Endothelial cell of umbilical vein (primary cell): ENCODE measurements at places on chromosomes 6 and 20. TPM values are rescaled to one million over a fixed set of nuclear protein-coding genes. Genes with fewer than 3 reads are reported as not detected.

DNA sequence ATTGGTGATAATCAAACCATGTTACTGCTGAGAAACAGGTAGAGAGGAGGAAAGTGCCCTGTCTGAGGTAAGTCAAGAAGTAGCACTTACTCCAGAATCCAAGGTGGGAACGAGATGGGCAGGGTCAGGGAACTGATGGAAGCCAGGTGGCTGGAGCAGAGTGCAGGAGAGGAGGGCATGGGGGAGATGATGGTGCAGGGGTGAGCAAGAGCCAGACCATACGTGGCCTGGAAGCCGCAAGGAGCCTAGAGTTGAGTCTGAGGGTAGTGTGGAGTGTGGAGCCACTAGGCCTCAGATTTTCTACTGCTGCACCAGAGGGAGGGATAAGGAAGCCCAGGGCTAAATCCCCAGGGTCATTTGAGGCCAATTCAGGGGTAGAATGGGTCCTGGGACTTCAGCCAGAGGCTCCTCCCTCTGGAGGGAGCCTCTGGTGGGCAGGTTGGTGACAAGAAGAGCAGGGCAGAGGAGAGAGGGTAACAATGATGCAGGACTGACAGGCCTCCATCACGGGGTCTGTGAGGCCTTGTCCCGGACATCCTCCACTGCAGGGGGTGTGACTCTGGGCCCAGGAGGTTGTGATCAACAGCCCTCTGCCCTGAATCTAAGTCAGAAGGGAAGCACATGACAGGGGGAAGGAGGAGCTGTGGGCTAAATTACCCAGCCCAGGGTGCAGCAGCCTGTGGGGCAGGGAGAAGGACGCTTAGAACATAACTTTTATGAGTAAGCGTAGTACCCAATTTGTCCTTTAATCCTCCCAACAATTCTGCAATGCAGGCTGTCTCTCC is 28.7 kb downstream of the COX4I2 start:
- no peak overlapping the region for H3K4me3 ChIP-seq
- no peak for DNase-seq
- no peaks in the 10 kb centered on the region for H3K27me3 ChIP-seq
- H3K27ac ChIP-seq: no peak overlapping the region

DNA sequence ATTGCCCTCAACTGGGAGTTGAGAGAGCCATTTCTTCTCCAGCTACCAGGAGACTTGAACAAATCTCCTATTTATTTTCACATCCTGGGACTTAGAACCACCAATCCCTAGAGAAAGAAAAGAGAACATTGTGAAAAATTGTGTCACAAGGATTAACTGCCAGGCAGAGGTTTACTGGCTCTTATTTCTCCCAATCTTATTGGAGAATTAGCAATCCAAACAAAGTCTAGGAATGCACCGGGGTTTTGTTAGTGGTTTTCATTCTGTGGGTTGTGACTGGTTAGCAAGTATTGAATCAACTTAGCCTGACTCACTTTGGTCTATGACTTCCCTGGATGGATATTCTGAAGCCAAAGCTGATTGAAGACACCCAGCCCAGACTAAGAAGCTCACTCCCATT is 21.2 kb upstream of the ENPP5 start:
- no peak for DNase-seq
- H3K27me3 ChIP-seq: peaks cover 2% of the 10 kb centered on the region
- H3K36me3 ChIP-seq: no peaks in the 10 kb centered on the region

GRCh38 chr20:235891-236290 is 8.8 kb downstream of the DEFB129 start:
- H3K4me3 ChIP-seq: no peak overlapping the region
- no peaks in the 10 kb centered on the region for H3K36me3 ChIP-seq
- DNase-seq: peak; percentile 16

DNA sequence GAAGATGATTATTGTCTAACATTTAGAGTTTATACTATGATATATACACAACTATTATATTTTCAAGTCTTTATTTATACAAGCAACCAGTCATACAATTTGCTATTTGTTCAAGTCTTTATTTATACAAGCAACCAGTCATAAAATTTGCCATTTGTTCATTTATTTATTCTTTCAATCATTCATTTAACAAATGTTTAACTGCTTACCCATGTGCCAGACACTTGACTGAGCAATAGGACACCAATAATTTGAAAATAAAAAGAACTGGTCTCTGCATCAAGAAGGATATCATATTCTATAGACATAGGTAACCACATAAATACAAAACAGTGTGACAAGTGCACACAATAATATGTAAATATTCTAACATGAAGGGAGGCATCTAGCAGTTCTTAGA is 20.3 kb downstream of the GRIK2 start:
- H3K4me3 ChIP-seq: no peak overlapping the region
- no peaks in the 10 kb centered on the region for H3K4me1 ChIP-seq
- no peak for DNase-seq
- no peaks in the 10 kb centered on the region for H3K36me3 ChIP-seq
- no peaks in the 10 kb centered on the region for H3K27me3 ChIP-seq

Gene HSPA12B
- polyA plus RNA-seq: 3.6 and 3.7 TPM in 2 replicates

Gene CBLN4
- not detected in 2 replicates for polyA plus RNA-seq

DNA sequence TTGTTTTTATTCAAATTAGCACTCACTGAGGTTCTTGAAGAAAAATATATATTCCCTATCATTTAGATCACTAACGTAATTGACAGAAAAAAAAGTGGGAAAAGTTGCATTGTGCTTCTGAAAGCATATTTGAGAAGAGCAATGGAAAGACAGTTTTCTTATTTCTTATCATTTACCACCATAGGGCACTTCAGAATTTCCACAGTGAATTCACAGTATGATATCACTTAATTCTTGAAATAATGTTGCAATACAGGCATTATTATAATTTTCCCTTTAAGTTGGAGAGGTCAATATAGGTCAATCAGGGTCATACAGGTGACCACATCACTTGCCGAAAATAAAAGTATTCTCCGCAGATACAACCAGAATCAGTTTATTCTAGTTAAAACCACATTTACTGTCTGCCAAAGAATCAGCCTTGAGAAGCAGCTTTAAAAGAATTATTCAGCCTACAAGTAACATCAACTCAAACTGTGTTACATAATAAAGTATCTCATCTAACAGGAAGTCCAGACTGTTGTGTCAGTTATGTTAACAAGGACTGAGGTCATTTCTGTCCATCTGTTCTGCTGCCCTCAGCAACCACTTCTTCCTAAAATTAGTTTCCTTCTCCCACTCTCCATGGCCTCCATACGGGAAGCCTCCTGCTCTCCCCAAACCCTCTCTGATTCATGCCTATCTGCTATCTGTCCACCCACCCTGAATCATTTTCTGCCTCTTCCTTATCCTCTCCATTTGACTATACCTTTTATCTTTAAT is 121.2 kb downstream of the SIM1 start:
- H3K27ac ChIP-seq: peak overlapping the region; percentile 39
- H3K4me1 ChIP-seq: peaks cover 38% of the 10 kb centered on the region
- no peaks in the 10 kb centered on the region for H3K36me3 ChIP-seq
- DNase-seq: peak; percentile 38
- H3K27me3 ChIP-seq: no peaks in the 10 kb centered on the region
- no peak overlapping the region for H3K4me3 ChIP-seq

- DNase-seq: no peak
- H3K27ac ChIP-seq: no peak overlapping the region
- no peaks in the 10 kb centered on the region for H3K4me1 ChIP-seq
- no peak overlapping the region for H3K4me3 ChIP-seq
These were observed 77.0 kb upstream of the SGK1 start for GRCh38 chr6:134394905-134395304.

DNA sequence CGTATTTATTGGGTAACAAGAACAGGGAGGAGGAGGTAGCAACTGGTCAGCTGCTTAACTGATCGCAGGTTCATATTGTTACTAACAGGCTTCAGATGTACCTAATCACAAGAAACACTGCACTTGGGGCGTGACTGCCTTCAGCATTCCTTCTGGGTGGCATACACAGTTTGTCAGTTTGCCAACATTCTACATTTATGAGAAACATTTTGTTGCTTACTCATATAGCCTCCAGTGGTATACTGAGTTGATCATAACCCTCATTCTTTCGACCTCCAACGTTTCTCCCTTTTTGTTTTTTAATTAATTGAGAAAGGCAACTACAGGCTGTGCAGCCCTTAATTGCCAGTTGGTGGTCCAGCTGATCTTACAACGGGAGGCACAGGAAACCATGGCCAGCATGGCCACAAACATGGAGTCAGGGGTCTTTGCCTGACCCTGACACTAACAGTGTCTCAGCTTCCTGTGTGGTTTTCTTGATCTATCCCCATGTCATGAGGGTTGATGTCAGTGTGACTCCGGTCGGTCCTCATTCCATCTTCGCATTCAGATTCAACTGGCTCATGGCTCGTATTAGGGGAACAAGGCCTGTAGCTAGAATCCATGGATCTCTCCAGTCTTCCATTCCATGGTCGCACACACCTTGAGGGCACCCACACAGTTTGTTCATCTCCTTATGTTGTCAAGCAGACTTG is 9.4 kb downstream of the EPB41L2 start:
- no peaks in the 10 kb centered on the region for H3K36me3 ChIP-seq
- H3K4me3 ChIP-seq: no peak overlapping the region
- H3K27me3 ChIP-seq: no peaks in the 10 kb centered on the region
- no peak overlapping the region for H3K27ac ChIP-seq
- H3K4me1 ChIP-seq: peaks cover 10% of the 10 kb centered on the region
- no peak for DNase-seq

GRCh38 chr20:56540415-56540814 is 7.4 kb downstream of the FAM209B start:
- no peak for DNase-seq
- no peak overlapping the region for H3K4me3 ChIP-seq
- no peaks in the 10 kb centered on the region for H3K4me1 ChIP-seq
- H3K27ac ChIP-seq: no peak overlapping the region
- no peaks in the 10 kb centered on the region for H3K36me3 ChIP-seq

Gene CAP2
- 10.2 and 12.2 TPM in 2 replicates for polyA plus RNA-seq

DNA sequence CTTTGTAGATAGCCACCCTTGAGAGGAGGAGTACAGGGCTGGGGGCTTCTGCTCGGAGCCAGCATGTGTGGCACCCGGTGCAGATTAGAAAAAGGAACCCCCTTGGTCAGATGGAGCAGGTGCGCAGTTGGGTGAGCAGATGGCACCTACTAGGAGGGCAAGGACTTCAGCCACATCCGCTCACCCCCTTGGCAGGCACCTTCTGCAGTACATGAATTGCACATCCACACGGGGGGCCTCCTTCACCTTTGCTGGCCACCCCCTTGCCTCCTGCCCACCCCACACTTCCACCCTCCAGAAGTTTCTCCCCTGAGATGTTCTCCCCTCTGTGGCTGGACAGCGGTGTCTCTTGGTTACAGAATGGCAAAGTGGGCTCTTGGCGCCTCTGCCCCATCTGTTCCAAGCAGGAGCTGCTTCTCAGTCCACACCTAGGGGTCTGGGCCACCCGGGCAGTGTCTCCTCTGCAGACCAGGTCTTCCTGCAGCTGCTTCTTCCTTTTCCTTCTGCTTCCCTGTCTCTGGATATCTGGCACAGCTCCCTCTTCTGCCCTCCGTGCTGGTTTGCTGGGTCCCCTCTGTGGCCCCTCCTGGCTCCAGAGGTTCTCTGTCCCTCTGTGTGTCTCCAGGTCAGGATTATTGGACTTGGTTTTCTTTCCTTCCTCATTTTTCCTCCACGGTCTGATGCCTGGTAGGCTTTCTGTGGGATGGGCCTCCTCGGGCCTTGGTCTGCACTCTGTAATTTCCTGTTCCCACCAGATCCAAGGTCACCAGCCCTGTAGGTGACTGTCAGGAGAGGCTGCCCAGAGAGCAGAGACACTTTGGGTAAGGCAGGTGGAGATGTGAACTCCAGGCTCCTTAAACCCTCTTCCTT is 4.1 kb downstream of the MDFI start:
- no peak for DNase-seq
- H3K4me3 ChIP-seq: no peak overlapping the region
- no peak overlapping the region for H3K27ac ChIP-seq
- peaks cover 15% of the 10 kb centered on the region for H3K4me1 ChIP-seq
- peaks cover 13% of the 10 kb centered on the region for H3K36me3 ChIP-seq

GRCh38 chr20:10568032-10568431 is 105.8 kb downstream of the JAG1 start:
- no peaks in the 10 kb centered on the region for H3K36me3 ChIP-seq
- H3K4me3 ChIP-seq: no peak overlapping the region
- H3K27ac ChIP-seq: no peak overlapping the region
- H3K4me1 ChIP-seq: peaks cover 15% of the 10 kb centered on the region
- no peaks in the 10 kb centered on the region for H3K27me3 ChIP-seq

DNA sequence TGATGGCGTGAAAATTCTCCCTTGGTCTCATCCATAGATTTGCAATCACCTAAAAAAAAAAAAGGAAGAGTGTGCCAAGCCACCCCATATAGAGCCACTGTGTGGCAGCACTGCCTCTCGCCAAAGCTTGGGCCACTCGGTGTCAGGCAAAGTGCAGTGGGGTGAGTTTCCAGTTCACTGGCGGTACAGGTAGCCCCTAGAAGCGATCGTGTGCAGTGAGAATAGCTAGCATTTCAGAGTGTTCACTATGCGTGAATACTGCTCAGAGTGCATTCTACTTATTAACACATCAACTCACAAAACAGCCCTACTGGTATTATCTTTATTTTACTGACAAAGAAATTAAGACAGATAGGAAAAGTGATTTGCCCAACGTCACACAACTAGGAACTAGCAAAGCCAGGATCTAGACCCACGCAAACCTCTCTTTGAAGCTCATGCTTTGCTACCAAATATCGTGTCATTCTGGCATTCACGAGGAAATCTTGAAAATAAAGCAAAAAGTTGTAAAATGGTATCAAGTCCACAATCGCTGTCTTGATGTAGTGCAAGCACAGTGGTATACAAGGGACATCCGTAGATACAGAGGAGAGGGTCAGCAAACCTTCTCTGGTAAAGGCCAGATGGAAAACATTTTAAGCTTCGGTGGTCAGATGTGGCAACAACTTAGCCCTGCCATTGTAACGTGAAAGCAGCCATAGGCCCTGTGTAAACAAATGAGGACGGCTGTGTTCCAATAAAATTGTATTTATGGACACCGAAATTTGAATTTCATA is 10.4 kb upstream of the GCNT2 start:
- no peak overlapping the region for H3K4me3 ChIP-seq
- peak; percentile 75 for DNase-seq
- no peaks in the 10 kb centered on the region for H3K4me1 ChIP-seq
- no peak overlapping the region for H3K27ac ChIP-seq
- H3K36me3 ChIP-seq: no peaks in the 10 kb centered on the region

DNA sequence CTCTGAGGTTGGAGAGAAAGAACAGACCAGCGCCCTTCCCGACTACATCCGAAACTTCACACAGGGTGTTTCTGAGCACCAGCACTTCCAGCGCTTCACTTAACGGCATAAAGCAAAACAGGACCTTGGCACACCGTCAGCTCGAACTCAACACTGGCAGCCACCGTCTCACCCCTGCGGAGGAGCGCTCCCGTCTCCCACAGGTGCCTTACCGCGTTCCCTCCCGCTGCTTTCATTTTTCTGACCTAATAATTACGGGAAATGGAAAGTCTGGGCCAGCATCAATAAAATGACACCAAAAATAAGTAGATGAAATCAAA is 37.7 kb upstream of the SYNJ2 start:
- H3K27ac ChIP-seq: no peak overlapping the region
- no peak for DNase-seq
- H3K4me1 ChIP-seq: no peaks in the 10 kb centered on the region
- H3K27me3 ChIP-seq: no peaks in the 10 kb centered on the region
- H3K36me3 ChIP-seq: peaks cover 40% of the 10 kb centered on the region

Gene C6orf141
- 4.1 and 5.7 TPM in 2 replicates for polyA plus RNA-seq

Gene SLC17A4
- not detected in 2 replicates for polyA plus RNA-seq
